SW480 (cell line): ENCODE measurements at places on chromosomes 3 and 15.
A peak's percentile ranks its signal among the peaks of the same experiment; 100 is the strongest.

- no peak for DNase-seq
These were observed 766.7 kb upstream of the GOLIM4 start for GRCh38 chr3:168862466-168862865.

DNA sequence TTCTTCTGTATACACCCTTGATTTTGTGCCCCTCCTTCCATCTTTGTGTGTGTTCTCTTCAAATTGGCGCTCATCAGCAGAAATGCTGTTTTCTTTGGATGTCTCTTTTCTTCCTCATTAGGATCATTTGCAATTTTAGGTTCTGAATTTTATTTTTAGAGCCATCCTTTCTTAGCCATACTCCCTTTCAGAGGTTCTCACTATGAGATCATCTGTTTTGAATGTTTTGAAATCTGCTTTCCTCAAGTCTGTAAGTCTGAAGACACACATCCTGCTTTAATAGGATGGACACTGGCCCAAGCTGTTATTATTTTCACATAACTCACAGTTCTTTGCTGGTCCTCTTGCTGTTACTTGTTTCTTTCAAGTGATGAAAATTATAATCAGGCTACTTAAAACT is 124.8 kb downstream of the BDH1 start:
- no peak for DNase-seq

- no peak for DNase-seq
These were observed 700.3 kb downstream of the TUSC7 start for GRCh38 chr3:117409701-117410459.

GRCh38 chr3:14555835-14556234 is 15.7 kb upstream of the GRIP2 start:
- peak; percentile 46 for DNase-seq

DNA sequence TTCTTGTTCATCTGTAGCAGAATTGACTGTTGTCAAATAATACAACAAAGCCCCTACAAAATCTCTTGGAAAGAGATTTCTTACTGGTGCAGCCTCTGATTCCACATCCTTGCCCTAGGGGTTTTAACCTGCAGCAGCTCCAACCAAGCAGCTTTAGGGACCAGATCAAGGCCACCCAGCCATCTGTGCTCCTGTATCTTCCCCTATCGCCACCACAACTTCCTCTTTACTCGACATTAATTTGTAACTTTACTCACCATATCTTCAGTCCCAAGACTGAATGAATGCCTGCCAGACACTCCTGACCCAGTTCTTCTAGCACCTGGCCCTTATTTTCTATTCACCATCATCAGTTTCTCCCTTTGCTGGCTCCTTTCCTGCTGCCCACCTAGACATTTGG is 156.6 kb upstream of the IL12A start:
- DNase-seq = no peak

- no peak for DNase-seq
These were observed 1161.4 kb downstream of the IGSF11 start for GRCh38 chr3:117873249-117873600.

DNA sequence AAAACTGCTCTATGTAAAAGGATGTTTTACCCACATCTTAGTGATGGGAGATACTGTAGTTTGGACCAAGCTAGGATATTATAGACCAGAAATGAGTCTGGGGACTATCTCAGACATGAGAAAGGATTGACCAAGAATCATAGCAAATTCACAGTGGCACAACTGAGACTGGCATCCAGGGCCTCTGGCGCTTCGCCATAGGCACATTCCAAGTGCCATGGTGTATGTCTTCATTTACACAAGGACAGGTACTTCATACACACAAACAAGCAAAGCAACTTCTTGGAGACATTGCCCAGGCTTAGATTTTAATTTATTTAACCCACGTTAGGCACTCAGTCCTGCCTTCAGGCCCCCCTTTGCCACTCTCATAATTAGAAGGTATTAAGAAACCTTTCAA is 28.9 kb downstream of the CACNA1D start:
- no peak for DNase-seq

DNA sequence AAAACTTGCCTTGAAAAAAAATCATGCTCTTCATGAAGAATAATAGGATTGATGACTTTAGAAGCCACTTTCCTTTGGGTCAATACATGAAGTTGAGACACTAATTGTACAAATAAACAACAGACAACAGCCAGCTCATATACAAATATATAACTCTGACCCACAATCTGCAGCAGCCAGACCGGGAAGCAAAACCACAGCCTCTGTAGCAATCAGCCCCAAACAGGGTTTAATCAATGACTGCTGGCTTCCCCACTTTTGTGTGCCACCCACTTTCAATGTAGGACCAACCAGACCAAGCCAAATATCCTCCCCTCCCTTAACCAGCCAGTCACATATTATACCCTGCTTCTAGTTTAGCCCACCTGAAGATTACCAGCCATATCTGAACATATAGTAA is 39.0 kb downstream of the IFT57 start:
- DNase-seq = no peak

- peak; percentile 39 for DNase-seq
These were observed 292.9 kb downstream of the ZIC4 start for GRCh38 chr3:147113293-147114044.

- DNase-seq = no peak
These were observed 13.6 kb downstream of the RARRES1 start for GRCh38 chr3:158718490-158719170.

GRCh38 chr15:74789171-74789631 is 7.3 kb downstream of the CSK start:
- peak; percentile 66 for DNase-seq

DNA sequence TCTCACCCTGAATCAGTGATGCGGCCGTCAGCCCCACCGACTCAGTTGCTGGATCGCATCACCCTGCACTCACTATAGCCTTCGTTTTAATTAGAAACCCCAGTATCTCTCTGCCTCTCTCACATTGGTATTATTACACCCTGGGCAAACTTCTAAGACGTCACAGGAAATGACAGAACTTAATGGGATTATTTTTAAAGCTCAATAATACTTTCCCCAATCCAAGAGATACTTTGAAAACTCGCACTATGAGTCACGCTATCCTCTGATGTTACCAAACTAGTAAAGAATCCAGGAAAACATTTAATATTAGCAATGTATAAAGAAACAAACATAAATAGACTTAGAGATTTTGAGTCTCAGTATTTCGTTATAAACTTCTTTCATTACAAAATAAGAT is 36.6 kb downstream of the RUBCN start:
- no peak for DNase-seq

GRCh38 chr3:179898024-179898423 is 138.7 kb downstream of the PEX5L start:
- DNase-seq = peak; percentile 58

GRCh38 chr15:85492406-85492805 is 112.0 kb downstream of the AKAP13 start:
- no peak for DNase-seq

GRCh38 chr3:126287171-126287535 is 70.1 kb downstream of the KLF15 start:
- no peak for DNase-seq

DNA sequence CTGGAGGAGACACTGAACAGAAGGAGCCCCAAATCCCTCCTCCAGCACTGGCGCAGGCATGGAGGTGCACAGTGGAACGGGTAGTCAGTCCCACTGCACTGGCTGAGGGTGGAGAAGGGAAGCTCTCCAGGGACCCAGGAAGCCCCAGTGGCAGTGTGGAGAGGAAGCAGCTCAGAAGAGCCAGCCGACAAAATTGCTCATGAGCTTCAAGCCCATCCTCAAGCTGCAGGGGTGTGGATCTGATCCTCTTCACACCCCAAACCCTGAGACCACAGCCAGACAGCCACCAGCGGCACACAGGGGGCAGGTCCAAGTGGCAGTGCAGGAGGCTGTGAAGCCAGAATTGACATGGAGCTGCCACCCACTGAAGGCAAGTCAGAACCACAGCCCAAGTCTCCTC is 32.1 kb downstream of the CYFIP1 start:
- DNase-seq = no peak

GRCh38 chr3:71805199-71805598 is 20.3 kb upstream of the PROK2 start:
- no peak for DNase-seq

GRCh38 chr3:23723930-23724329 is 81.8 kb upstream of the UBE2E1 start:
- DNase-seq = no peak

GRCh38 chr15:87736401-87736800 is 520.1 kb downstream of the NTRK3 start:
- no peak for DNase-seq

DNA sequence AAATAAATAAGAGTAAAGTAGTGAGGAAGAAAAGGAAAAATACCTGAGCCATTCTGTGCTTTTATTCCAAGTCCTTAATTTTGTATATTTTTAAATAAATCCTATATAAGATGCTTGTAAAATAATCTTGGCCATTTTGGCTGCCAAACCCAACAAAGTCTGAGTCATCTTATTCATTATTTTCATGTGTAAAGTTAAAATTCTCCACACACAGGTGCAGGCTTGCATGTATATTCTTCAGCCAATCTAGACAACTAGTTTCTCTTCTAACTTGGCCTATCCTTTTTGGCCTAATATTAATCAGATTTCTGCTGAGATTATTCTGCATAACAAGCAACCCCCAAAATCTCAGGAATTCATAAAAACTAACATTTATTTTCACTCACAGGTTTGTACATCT is 189.8 kb upstream of the ATP11B start:
- DNase-seq = no peak

DNA sequence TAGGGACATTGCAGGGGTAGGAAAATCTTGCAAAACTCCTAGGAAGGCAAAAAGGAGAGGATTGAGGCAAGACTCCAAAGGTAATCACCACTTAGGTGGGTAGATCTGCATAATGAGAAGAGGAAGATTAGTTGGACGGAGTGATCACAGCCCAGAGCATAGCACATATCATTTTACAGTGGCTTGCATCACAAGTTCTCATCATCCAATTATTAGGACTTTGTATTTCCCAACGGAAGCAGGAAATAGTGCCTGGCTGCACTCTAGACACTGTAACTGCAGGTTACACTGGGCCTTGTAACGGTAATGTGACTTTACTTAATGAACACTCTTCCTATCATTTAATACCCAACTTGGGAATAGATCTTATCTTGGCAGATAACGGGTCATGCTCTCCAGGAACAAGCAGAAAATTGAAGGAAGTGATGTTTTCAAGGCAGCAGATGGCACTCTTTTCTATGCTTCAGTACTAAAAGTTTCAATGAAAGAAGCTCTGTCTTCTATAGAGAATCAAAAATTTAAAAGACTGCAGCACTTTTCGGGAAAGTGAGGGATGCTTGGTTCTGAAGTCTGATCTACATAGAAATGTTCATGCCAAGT is 101.9 kb upstream of the KCNMB2 start:
- peak; percentile 21 for DNase-seq

DNA sequence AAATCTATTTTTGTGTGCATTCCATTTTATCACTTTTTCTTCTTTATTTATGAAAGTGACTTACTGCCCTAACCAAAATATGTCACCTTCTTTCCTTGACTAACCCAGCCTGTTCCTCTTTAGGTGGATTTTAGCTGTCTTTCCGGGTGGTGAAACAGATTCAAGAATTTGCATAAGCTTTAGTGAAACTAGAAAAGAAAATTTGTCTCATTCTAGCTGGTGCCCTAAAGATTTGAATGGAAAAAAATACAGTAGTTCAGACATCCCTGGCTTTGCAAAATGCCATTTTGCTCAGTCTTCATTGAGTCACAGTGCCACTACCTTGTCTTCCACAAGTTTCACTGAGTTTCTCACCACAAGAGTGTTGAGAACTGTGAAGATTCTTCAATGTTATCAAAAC is 28.2 kb upstream of the CCDC50 start:
- DNase-seq = no peak

- DNase-seq = no peak
These were observed 16.2 kb downstream of the XPC start for GRCh38 chr3:14162178-14162577.

DNA sequence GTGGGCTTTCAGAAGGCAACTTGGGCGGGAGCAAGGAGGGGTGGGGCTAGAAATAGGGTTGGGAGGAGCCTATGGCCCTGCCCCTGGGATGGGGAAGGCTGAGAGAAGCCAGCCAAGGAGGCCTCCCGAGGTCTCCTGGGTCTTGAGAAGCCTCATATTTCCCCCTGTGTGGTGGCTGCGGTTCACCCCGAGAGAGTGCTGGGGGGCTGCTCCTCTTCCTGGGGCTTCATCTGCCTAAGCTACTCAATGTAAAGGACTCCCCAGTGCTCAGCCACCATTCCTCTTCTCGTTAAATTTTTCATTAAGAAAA is 174.3 kb downstream of the SMAD6 start:
- no peak for DNase-seq

GRCh38 chr3:101996832-101997231 is 147.5 kb downstream of the NFKBIZ start:
- no peak for DNase-seq

DNA sequence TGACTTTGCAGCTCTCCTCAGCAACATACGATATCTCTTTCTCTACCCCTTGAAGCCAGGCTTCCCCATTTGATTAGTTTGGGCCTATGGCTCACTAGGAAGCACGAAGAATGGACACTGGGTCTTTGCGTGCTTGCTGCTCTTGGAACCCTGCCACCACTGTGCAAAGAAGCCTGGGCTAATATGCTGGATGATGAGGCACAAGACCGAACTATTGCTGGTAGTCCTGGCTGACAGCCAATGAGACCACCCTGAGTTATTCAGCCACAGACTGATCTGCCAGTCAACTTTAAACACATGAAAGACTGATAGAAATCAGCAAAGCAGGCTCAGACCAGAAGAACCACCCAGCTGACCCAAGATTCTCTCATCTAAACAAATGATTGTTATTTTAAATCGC is 250.3 kb downstream of the CBLB start:
- no peak for DNase-seq

DNA sequence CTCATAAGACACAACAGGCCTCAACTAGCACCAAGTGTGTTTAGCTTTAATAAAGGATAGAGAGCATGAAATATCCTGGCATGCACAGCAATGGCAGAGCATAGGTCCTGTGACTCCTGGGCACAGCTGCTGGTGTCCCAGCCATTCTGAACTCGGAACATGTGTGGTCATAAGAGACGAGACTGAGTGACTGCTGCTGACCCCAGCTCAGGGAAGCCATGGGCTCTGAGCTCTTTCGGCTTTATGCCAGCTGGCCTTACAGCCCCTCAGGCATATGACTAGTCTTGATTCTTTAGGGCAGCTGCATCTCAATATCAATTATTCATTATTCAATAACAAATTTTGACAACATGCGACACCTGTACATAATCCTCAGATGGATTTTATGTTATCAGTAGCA is 62.4 kb upstream of the TOPAZ1 start:
- DNase-seq = no peak

- DNase-seq = no peak
These were observed 82.5 kb upstream of the BCL6 start for GRCh38 chr3:187827723-187828122.

DNA sequence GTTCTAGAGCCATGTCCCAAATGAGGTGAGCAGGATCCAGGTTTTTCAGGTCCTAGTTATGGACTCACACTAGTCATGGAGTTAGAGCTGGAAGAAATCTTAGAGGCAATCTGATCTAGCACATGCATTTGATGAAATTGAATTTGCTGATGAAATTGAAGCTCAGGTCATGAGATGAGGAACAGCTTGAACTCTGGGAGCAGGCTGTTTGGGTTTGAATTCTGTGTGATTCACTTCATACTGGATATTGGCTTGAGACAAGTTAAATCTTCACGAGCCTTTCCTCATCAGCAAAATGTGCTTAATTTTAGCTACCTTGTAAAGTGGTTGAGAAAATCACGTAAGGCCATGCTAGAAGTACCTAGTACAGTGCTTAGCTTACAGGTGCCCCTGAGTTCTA is 33.5 kb upstream of the PARL start:
- DNase-seq = no peak
